ENCODE measurements at places on chromosomes 5 and 9. TPM values are rescaled to one million over a fixed set of nuclear protein-coding genes. Genes with fewer than 3 reads are reported as not detected.

Gene MARCOL
- 0.12 TPM for polyA plus RNA-seq

Gene PCDHA4
- 1.6 TPM for polyA plus RNA-seq

Gene PRDM9
- polyA plus RNA-seq: not detected

GRCh38 chr5:89929173-89929572 is 480.4 kb downstream of the CETN3 start:
- DNase-seq: no peak

DNA sequence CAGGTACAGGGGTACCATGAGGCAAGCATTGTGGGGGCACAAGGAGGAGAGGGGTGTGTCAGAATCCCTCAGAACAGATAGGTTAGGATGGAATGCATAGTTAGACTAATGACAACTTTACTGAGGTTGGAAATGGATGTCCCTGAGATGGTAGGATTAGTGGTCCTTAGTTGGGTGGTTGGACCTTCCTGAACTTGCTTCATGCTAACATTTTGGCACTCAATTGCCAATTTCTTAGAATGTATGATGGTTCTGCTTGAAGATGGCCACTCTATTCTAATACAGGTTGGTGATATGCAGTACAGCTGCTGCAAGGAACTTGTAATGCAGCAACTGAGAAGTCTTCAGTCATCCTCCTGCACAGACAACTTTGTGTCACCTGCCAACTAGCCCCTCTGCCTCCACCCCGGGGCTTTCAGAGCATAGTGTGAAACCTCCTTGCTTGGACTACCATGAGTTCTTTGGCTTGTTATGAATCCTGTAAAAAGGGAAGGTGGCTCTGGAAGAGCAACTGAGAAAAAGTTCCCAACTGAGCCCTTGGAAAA is 5.4 kb downstream of the CCNI2 start:
- no peak for DNase-seq

DNA sequence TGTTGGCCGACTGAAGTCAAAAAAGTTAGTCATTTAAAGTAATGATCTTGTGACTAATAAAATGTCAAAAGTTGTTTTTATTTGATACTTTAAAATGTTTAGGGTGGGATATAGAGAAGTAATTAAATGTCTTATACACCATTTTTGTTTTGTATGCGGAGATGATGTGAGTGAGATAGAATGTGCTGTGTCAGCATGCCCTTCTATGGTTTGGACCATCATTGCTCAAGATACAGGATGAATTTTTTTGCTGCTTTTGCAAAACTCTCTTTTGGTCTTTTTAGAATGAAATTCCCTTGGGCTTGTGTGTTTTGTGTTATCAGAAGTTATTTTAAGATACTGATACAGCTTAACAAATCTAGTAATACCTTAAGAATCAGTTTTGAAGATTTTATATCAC is 12.5 kb downstream of the SRFBP1 start:
- DNase-seq: no peak

GRCh38 chr5:144468571-144468970 is 297.9 kb downstream of the KCTD16 start:
- no peak for DNase-seq

- no peak for DNase-seq
These were observed 69.9 kb downstream of the CRB2 start for GRCh38 chr9:123425836-123426365.
